Breast epithelium (tissue), 4 donors: ENCODE measurements at places on chromosomes 1 and 21. TPM values are rescaled to one million over a fixed set of nuclear protein-coding genes. Genes with fewer than 3 reads are reported as not detected.

DNA sequence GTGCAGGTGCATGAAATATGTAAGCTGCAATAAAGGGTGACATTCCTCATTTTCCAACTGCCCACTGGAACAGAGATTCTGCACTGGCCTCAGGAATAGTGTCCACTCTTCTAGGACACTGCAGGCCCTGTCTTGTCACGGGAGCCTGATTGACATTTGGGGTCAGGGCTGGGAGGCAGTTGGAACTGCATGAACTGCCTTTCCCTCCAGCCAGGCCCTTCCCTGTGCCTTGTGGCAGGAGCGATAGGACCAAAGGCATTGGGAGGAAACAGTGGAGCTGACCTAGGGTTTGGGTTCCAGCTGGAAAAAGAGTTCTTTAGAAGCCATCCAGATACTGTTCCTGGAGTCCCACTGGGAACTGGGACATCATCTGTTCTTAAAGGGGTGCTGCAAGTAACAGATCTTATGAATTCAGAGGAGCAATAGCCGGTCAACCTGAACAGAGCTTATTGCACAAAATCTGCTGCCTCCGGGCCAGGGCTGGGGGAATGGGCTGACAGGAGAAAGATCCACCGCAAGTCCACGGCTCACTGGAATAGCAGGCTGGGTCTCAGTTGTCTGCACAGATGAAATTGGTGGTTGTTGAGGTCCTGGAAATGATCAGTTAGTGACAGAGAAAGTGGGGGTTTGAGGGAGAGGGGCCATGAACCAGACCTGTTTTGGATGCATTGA lies 451.7 kb downstream of the CAMTA1 start:
- no peak for DNase-seq

DNA sequence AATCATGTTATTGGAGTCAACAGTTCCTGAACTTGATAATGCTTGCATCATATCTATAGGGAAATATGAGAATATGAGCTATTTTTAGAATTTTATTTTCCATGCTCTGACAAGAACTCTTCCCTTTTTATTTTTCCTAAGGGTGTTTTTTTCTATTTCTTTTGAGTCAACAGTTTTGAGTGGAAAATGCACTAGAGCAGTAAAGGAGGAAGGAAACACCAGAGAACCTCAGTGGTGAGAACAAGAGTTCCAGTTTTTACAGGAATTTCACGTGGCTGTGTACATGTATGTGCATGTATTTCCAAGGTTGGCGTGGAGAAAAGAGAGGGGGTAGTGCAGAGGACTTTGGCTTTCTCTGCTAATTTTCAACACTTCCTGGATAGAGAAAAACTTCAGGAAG lies 63.6 kb upstream of the TNFSF18 start:
- no peak for DNase-seq

- no peak for DNase-seq
Measured at GRCh38 chr1:89760496-89760895, 60.3 kb upstream of the LRRC8D start.

GRCh38 chr1:80668372-80668771 lies 1132.4 kb upstream of the ADGRL2 start:
- DNase-seq, result no peak

OR6N2 gene
- not detected for total RNA-seq

KRTAP13-2 gene
- not detected for total RNA-seq
